Coronary artery (tissue), 2 donors: ENCODE measurements at places on chromosomes 3 and 15.

- no peak for DNase-seq
Measured at GRCh38 chr3:69320871-69321271, 65.0 kb downstream of the FRMD4B start.

GRCh38 chr15:70101459-70102113, 3.9 kb upstream of the TLE3 start:
- DNase-seq: no peak

DNA sequence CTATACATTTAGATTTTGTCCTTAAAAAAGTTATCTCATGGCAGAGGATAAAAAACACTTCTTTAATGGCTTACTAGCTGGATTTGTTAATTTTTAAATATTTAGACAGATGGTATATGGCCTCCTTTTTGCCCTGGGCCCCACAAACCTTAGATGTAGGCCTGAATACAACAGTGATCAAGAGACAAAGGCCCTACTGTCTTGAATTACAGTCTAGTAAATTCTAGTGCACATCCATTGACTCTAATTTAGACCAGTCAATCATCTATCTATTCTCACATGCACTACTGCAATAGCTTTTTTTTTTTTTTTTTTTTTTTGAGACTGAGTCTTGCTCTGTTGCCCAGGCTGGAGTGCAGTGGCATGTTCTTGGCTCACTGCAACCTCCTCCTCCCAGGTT, 452.8 kb downstream of the FHIT start:
- DNase-seq: no peak

DNA sequence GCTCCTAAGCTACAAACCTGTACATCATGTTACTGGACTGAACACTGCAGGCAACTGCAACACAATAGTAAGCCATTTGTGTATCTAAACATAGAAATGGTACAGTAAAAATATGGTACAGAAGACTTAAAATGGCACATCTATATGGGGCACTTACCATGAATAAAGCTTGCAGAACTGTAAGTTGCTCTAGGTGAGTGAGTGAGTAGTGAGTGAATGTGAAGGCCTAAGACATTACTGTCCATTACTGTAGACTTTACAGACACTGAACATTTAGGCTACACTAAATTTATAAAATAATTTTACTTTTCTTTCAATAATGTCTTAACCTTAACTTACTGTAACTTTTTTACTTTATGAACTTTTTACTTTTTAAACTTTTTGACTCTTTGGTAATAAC, 76.2 kb downstream of the STAG1 start:
- DNase-seq: no peak

- DNase-seq: no peak
Measured at GRCh38 chr3:29937185-29937584, 656.3 kb downstream of the RBMS3 start.
